Activated T-helper 2 cell treated with anti-CD3 and anti-CD28 coated beads, Interferon-gamma antibody, Interleukin-2, Interleukin-4, amounts not matched to agents 10 μg/mL and 5 μg/mL and 100 μg/mL, durations not matched to agents 14 hours and 24 hours and 36 hours (primary cell): ENCODE measurements at places on chromosomes 7 and 10. TPM values are rescaled to one million over a fixed set of nuclear protein-coding genes. Genes with fewer than 3 reads are reported as not detected.

RGR gene
- total RNA-seq = not detected in 2 replicates

DNA sequence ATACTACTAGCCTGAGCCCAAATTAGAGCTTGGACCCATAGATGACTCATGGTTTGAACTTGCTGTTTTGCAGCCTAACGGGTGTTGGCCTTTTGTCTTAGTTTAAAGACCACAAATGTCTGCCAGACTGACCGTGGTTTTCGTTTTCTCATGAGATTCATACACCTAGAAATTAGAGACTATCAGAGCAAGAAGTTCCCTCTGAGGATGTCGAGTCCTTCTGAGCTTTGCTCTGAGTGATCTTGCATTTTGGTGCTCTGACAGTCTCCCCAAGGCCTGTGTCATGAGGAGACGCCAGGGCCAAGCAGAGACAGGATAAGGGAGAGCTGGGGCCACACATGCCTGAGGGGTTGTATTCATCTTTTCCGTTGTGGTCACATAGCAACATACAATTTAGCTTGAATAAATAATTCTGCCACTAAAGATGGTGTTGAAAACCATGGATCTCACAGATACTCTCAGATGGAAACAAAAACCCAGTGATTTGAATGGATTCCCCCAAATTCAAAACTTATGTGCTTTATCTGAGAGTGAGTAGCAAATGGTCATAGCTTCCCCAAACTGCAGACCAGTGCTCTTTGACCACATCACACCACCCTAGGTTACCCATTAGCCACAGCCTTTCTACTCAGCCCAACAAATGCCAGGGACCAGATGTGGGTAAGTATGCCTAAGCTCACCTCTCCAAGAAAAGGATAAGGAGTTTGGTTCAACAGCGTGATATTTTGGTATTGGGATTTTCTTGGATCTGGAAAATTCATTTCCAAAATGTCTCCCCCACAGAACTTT is 762.0 kb upstream of the IGFBP3 start:
- DNase-seq = no peak

GRCh38 chr10:34702093-34702937 is 112.8 kb downstream of the PARD3 start:
- DNase-seq = no peak

DNA sequence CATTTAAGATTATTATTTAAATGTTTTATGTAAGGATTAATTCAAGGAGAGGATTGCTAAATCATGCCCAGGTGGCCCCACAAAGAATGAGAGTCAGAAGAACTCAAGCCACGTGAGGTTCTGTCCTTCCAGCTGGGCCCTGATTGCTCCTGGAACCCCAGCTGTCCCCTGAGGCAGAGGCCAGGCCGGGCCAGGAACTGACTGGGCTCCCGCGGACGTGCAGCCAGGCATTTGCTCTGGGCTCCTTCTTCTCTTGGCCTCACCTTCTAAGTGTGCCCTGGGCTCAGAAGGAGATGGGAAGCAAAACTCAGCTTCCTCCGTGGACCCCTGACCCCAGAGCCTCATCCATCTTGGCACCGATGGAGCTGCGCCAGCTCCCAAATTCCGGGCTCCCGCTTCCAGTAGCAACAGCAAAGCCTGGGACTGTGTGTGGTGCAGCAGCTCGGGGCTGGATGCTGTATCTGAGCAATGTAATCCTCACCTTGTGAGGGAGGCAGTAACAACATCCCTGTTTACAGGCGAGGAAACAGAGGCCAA is 250.6 kb upstream of the PPP2R2D start:
- no peak for DNase-seq

SVIL gene
- total RNA-seq = 9.8 and 16.5 TPM in 2 replicates

GRCh38 chr7:128793181-128793547 is 1.4 kb downstream of the CCDC136 start:
- DNase-seq = no peak

DNA sequence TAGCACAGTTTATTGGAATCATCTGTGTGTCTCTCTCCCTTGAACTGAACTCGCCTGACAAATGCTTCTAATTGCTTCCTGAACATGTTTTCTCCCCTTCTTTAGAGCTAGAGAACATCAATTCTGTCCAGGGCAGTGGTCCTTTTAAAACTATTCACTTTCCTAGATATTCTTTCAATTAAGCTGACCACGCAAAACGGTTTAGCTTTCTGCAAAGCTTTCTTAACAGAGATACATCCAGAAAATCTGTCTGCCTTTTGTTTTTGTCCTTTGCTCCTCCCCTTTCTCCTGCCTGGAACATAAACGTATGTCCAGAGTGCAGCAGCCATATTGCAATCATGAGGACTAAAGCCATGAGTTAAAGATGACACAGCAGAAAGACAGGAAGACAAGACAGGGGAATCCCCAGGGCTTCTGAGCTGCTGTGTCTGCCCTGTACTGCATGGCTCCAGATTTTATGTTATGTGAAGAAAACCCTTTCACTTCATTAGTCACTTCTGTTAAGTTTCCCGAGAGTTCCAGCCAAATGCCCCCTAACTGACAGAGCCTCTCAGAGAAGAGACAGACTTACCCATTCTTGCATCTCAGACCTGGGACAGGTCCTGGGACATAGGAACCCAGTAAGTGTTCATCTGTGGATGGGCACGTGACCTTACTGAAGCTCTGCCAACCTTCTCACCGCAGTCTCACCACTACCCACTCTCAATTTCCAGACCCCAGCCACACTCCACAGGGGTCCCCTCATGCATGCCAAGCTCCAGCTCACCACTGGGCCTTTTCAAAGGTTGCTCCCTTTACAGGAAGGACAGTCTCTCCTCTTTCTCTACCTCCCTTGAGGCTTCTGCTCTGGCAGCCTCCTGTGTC is 35.0 kb upstream of the CPXM2 start:
- no peak for DNase-seq

UMAD1 gene
- 16.0 and 18.9 TPM in 2 replicates for total RNA-seq

DNA sequence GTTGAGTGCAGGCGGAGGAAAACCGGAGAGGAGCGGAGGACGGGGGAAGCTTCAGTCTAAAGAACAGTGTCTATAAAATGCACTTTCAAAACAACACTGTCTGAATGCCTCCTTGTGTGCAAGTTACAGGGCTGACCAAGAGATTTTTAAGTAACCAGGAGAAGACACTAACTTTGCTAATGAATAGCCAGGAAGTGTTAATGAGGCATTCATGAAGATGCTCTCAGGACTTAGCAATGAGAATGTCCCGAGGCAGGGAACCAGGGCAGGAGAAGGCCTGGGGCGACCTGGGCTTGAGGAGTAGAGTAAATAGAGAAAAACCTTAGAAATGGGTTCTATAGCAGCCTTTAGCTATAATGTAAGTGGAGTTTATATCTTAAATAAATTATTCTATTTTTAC is 312.1 kb downstream of the SKIDA1 start:
- no peak for DNase-seq

GRCh38 chr10:71383972-71384687 is 12.6 kb upstream of the CDH23 start:
- peak; percentile 64 for DNase-seq

DNA sequence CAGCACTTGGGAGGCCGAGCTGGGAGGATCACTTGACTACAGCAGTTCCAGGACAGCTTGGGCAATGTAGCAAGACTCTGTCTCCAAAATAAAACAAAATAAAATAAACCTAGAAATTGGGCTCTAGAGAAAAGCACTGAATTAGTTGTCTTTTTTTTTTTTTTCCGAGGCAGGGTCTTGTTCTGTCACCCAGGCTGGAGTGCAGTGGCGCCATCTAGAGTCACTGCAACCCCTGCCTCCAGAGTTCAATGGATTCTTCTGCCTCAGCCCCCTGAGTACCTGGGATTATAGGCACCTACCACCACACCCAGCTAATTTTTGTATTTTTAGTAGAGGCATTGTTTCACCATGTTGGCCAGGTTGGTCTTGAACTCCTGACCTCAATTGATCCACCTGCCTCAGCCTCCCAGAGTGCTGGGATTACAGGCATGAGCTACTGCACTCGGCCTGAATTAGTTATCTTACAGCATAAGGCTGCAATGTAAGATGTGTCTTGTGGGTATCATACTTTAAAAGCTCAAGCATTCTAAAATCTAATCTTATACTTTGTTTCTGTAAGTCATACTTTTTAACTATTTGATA is 12.8 kb downstream of the MEIG1 start:
- no peak for DNase-seq

- no peak for DNase-seq
These were observed 102.3 kb upstream of the BTBD16 start for GRCh38 chr10:122168598-122169394.

CHRM2 gene
- total RNA-seq = not detected in 2 replicates

FAM131B gene
- 1.3 and 2.0 TPM in 2 replicates for total RNA-seq

GRCh38 chr10:66752714-66753113 is 173.1 kb upstream of the LRRTM3 start:
- DNase-seq = no peak

- no peak for DNase-seq
These were observed 9.1 kb downstream of the FOXK1 start for GRCh38 chr7:4690953-4691856.

DNA sequence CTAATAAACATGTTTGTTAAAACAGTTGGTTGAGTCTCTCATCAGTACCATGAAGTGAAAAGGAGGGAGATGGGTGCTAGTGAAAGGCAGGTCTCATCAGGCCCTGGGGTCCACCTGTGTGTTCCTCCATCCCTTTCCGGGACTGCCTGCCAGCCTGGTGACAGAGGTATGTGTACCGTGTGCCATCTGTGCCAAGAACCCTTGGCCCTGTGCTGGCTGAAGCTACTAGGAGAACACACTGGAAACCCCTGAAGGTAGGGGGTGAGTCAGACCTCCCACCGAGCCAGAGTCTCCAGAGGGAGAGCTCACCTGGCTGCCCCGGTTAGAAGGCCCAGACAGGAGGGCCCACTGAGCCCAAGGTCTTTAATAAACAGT is 2.3 kb downstream of the DDIT4 start:
- DNase-seq = no peak

GRCh38 chr7:93725954-93726353 is 151.4 kb upstream of the CALCR start:
- no peak for DNase-seq

GRCh38 chr7:24885305-24885704 is 94.7 kb downstream of the OSBPL3 start:
- no peak for DNase-seq

DNA sequence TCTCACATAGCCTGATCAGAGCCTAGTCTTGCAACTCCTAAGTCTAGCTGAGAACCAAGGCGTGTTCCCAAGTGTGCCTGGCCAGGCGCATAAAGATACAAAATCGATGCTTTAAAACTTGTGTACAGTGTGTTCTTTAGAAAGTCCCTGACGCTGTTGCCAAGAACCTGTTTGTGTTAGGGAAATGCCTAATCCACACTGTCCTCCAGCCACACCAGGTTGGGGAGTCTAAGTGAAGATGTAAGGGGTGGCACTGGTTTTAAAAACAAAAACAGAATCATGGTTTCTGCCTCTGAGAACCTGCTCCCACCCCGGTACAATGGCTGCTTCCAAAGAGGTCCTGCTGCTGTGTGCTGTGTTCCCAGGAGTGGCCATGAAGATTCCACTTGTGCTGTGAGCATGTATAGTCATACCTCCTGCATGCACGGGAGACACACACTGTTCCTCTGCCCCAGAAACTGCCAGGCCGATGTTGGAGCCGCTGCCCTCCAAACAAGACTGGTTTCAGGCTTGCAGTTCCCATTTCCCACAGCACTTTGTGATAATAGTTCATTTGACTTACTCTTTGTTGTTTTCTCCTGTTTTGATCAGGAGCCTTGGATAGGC is 88.5 kb downstream of the CCNY start:
- DNase-seq = no peak

DNA sequence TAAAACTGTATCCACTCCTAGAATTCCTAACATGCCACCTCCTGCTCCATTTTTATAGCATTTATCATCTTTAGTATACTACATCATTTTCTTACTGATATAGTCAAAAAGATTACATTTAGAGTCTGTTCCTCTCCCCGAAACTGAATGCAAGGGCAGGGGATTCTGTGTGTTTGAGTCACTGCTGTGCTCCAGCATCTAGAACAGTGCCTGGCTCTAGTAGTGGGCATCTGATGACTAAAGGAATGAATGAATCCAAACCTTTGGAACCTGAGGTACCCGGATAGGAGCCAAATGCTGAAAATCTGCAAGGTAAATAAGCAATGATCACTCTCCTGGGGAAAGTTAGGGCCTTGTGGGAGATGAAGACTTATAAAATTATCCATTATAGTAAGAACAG is 18.9 kb downstream of the GOT1 start:
- DNase-seq = no peak

DNA sequence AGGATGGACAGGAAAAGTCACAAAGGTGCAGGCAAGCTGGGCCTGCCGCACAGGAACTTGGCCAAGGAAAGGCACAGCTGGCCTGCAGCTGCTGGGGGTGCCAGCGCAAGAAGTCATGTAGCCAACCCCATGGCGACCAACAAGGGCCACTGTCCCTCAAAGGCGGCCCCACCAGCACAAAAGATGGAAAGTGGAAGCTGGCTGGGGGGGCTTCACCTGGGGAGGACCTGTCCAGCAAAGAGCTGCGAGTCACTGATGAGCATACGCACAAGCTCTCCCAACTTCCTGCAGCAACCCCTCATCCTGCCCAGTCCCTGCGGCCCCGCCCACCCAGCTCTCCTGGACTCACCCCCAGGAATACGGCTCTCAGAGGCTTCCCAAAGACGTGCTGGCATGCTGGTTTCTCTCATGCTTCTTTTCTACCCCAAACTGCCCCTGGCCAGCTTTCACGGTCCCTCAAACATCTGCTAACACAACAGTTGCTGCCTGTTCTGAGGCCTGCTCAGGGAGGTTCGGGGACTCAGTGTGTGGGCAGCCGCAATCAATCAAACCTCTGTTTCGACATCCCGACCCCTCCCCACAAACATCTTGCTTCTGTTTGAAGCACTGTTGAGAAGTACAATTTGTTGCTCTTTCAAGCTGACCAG is 67.6 kb downstream of the FAM53B start:
- DNase-seq = no peak

- DNase-seq = no peak
These were observed 12.4 kb upstream of the SEMA3A start for GRCh38 chr7:84207025-84207424.

GRCh38 chr7:133009426-133010252 is 72.3 kb downstream of the CHCHD3 start:
- DNase-seq = no peak

GRCh38 chr10:67612577-67613537 is 83.1 kb downstream of the CTNNA3 start:
- DNase-seq = peak; percentile 77

- DNase-seq = no peak
These were observed 101.9 kb downstream of the WDR37 start for GRCh38 chr10:1158066-1158465.

ANKRD61 gene
- 0.25 and 0.27 TPM in 2 replicates for total RNA-seq

DNA sequence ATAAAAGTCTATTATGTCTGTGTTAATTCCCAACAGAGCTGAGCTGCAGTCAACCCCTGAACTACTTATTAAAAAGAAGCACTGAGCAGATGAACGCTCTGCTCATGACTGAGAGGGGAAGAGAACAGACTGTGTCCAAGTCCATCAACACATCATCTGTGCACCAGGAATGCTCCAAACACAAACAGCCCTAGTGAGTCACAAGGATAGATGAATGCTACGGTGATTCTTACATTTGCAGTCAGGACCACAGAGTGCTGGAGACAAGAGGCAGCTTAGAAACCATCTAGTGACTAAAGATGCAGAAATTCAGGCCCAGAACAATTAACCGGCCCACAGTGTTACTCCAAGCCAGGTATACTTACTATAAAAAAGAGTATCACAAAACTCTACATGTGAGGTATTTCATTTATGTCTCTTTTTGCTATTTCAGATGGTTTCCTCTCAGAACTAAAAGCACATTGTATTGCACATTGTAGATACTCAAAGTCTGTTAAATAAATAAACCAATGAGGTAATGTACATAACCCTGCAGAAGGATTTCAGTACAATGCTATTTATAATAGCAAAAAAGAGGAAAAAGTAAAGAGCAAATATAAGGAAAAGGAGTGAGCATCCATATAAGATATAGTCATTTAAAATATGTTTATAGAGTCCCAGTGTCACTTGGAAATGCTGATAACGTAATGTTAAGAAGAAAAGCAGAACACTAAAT is 159.2 kb downstream of the KCNMA1 start:
- no peak for DNase-seq

PLEKHS1 gene
- not detected in 2 replicates for total RNA-seq
